ENCODE measurements at places on chromosomes 5 and 9.

DNA sequence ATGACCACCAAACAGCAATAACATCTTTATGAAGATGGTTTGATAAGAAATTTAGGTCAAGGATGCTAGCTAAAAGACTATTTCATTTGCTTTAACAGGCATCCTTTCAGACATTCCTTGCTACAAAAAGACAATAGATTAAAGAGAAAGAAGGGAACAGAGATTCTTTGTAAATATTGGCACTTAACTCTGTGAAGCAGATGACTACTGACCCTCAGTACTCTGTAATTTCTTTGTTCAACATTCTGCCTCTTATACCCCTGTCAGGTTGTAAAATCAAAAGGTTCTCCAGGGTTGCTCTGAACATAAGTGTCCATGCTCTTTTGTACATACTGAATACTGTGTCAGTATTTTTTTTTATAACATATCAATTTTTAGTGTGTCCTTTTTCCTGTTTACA is 610.6 kb upstream of the GRAMD2B start:
- no peak for DNase-seq

DNA sequence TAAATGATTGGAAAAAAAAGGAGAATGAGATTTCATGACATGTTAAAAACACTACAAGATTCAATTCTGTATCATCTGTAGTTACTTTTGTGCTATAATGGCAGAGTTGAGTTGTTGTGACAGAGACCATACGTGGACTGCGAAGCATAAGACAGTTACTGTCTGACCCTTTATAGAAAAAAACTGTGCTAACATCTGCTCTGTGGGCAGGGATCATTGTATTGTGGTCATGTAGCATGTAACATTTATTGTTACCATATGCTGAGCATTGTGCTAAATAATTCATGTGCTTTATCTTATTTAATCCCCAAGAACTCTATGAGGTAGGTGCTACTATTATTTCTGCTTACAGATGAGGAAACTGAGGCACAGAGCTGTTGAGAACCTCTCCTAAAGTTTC is 147.3 kb upstream of the HMHB1 start:
- DNase-seq: peak; percentile 50

DNA sequence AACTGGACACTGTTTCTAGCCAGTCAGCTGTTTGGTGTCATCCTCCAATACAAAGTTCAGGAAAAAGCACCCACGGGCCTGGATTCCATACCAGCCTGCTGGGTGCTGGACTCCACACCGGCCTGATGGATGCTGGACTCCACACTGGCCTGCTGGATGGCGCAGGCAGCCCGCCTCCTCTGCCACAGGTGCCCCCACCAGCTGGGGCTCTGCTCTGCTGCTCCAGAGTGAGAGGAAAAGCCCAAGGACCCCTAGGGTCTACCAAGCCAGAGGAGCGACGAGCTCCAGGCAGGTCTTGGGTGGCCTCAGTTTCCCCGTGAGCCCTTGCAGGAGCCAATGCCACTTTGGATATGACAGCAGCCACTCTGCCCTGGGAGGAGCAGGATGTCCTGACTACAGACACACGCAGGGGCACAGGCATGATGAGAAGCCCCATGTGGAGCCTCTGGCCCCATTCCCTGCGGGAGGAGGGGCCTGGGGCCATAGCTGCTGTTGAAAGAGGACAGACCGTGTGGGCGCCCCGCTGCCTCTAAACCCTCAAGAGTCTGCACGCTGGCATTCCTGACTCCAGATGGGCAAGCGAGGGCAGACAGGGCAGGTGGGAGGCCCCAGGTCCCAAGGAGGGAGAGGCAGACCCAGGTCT is 141.6 kb downstream of the OLFM1 start:
- no peak for DNase-seq

- no peak for DNase-seq
These were observed 16.1 kb downstream of the FBP2 start for GRCh38 chr9:94577571-94577970.

GRCh38 chr5:111472579-111472978 is 39.8 kb downstream of the STARD4 start:
- DNase-seq: no peak

DNA sequence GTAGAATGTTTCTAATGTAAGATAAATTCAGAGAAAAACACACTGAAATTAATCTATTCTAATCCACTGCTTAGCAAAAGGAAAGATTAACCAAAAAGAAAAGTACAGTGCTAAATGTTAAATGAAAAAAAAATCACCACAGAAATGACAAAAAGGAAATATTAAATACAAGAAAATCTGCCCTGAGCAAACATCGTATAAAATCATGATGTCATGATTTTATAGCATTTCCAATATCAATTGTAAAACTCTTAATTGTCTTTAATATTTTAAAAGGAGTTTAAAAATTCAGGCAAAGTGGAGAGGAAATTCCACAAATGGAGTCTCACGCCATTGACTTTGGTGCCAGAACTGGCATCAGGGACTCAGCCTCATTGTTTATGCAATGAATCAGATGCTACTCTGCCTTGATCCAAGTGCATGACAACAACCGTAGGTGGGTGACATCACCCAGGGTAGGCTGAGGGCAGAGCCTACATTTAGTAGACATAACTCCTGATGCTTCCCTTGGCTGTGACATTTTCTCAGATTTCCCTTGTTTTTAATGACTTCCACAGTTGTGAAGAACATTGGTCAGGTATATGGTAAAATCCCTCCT is 696.8 kb downstream of the SEMA5A start:
- no peak for DNase-seq

- DNase-seq: no peak
These were observed 66.5 kb downstream of the PTCD2 start for GRCh38 chr5:72386639-72387038.

DNA sequence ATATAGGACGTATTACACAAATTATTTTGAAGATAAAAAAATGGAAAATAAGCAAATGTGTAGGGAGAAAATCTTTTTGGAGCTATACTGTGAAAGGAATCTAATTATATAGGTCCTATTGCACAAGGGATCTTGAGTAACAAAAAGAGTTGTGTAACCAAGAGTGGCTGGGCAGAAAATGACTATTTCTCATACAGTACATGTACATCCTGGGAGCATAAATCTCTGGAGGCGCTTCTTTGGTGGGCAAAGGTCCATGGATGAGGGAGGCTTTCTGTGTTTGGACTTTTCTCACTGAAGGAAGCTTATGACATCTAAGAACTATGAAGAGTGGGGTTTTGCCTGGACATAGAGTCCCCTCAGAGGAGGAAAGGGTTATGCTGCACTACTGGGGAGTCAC is 29.8 kb downstream of the ANKS6 start:
- peak; percentile 16 for DNase-seq

GRCh38 chr9:131639769-131640437 is 94.6 kb downstream of the PRRT1B start:
- no peak for DNase-seq

DNA sequence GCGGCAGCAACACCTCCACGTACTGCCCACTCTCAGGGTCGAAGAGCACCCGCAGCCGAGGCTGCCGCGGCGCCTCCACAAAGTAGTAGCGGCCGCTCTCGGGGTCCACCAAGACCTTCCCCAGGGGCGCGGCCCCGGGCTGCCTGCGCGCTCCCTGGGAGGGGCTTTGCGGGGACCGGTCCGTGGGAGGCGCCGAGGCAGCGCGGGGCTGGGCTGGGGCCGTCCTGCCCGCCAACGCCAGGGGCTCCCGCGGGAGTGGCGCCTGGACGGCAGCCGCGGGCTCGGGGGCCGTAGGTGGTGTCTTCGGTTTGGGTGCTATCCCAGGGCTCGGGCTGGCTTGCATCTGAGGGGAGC is 2.6 kb upstream of the MZB1 start:
- no peak for DNase-seq

Data from fibroblast of skin of left quadriceps (primary cell).